NCI-H226 (cell line): ENCODE measurements at places on chromosomes 12 and 14.

GRCh38 chr12:57625261-57626032 is 7.6 kb downstream of the B4GALNT1 start:
- no peak for DNase-seq

- peak; percentile 57 for DNase-seq
Observed at GRCh38 chr12:124771462-124772288, 92.0 kb downstream of the SCARB1 start.

GRCh38 chr14:94132285-94132887 is 3.0 kb upstream of the IFI27L2 start:
- DNase-seq = peak; percentile 40

- no peak for DNase-seq
Observed at GRCh38 chr12:13979772-13980378, 1.5 kb downstream of the GRIN2B start.

- DNase-seq = no peak
Observed at GRCh38 chr12:117468016-117468415, 106.6 kb upstream of the NOS1 start.

DNA sequence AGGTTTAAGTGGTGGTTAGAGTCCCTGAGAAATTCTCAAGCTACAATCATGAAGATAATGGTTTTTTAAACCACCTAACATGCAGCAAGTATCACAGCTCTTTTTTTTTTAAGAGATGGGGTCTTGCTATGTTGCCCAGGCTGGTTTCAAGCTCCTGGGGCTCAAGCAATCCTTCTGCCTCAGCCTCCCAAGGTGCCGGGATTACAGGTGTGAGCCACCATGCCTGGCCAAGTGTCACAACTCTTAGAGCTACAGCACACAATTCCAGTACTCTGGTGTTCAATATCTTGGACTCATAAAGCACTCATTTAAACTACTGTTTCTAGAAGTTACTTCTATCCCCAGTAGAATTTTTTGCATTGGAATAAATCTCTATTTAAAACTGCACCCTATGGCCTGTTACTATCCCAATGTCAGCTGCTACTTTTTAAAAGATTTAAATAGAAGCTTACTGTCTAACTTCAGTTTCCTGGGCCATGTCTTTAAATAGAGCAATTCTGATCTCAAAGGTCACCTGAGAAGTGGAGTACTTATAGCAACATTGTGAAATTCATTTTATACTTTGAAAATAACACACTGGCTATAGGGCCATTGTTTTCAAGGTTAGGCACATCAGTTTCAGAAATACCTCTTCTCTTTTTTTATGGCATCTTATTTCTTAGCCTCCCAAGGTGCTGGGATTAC is 10.3 kb downstream of the LYSET start:
- DNase-seq = no peak

GRCh38 chr12:69837191-69837590 is 12.2 kb downstream of the MYRFL start:
- DNase-seq = no peak
